A549 (cell line): ENCODE measurements at places on chromosomes 2 and 18.

- DNase-seq: no peak
Measured at GRCh38 chr2:74694281-74694680, 40.2 kb downstream of the SEMA4F start.

DNA sequence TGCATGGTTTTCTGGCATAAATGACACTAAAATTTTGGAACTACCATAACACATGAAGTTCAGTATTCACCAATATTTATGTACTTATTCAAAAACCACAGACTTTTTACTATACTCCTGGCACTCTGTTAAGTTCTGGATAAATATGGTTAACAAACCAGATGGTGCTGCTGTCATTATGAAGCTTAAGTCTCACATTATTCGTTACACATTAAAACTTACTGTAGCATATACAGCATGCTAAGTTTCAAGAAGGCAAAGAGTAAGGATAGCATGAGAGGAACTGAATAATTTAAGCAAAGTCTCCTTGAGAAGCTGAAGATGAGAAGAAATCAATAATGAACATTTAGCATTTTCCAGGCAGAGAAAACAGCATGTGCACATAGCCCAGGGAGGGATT lies 929.5 kb downstream of the NRXN1 start:
- DNase-seq: no peak

DNA sequence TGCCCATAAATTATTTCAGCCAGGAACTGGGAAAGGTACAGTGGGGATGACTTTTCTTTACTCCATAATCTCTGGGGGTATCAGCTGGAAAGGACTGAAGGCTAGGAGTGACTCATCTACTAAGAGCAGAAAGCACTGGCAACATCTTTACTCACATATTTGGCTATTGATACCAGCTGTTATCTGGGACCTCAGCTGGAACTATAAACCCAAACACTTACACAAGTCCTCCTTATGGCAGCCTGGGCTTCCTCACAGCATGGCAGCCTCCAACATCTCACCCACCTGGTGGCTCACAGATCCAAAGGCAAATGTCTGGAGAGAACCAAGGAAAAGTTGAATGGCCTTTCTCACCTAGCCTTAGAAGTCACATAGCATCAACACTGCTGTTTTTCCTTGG lies 379.0 kb upstream of the RND3 start:
- DNase-seq: no peak

- DNase-seq: no peak
Measured at GRCh38 chr18:2180586-2180985, 390.7 kb downstream of the METTL4 start.

DNA sequence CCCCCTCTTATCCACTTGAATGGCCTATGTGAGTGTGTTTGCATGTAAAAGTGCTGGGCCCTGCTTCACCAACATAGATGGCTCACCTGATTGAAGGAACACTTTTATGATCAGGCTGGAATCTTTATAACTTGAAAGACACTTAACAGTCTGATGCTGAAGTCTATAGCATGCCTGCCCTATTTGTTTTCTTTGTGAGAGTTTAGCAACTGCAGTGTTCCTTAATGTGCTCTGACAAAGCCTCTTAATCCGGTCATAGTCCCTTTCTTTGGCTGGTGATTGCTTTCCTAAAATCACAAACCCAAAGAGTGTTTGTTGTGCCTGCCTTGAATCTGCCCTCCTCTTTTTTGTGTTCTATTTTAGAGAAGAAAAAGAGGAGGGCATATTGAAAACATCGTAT lies 1382.8 kb upstream of the CELF4 start:
- DNase-seq: no peak

- no peak for DNase-seq
Measured at GRCh38 chr2:401019-401679, 113.3 kb upstream of the ALKAL2 start.

DNA sequence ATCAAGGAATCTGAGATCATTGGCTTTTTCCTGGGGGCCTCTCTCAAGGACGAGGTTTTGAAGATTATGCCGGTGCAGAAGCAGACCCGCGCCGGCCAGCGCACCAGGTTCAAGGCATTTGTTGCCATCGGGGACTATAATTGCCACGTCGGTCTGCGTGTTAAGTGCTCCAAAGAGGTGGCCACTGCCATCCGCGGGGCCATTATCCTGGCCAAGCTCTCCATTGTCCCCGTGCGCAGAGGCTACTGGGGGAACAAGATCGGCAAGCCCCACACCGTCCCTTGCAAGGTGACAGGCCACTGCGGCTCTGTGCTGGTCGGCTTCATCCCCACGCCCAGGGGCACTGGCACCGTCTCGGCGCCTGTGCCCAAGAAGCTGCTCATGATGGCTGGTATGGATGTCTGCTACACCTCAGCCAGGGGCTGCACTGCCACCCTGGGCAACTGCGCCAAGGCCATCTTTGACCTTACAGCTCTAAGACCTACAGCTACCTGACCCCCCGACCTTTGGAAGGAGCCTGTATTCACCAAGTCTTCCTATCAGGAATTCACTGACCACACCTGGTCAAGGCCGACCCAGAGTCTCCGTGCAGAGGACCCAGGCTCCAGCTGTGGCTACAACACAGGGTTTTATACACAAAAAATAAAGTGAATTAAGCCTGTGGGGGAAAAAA lies 141.8 kb downstream of the SOCS6 start:
- DNase-seq: no peak

GRCh38 chr2:72623481-72623880 lies 202.4 kb downstream of the EXOC6B start:
- DNase-seq: no peak

DNA sequence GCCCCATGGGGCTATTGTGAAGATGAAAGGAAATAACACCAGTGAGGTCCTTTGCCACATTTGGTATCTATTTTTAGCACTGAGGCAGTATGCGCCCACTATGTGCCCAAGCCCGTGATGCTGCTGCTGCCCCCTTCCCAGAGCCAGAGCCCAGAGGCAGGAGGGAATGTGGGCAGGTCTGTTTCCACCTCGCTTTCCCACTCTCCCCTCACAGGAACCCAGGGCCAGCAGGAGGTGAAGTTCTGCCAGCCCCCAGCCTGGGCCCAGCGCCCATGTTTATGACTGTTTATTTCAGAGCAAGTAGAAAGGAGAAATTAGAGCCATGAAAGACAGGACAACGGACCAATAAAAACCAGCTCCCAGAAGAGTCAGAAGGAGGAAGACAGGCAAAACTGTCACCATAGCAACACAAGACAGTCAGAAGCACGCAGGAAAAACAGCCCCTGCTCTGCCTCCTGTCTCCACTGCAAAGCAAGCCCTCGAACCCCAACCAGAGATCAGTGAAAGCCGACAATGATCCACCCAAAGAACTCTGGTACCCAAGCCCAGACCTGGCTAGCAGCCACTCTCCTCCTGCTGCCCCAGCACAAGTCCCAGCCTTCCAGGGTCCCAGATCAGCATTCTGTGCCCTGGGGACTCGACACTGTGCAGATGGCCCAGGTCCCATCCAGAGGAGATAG lies 1.4 kb downstream of the CYRIA start:
- DNase-seq: no peak

DNA sequence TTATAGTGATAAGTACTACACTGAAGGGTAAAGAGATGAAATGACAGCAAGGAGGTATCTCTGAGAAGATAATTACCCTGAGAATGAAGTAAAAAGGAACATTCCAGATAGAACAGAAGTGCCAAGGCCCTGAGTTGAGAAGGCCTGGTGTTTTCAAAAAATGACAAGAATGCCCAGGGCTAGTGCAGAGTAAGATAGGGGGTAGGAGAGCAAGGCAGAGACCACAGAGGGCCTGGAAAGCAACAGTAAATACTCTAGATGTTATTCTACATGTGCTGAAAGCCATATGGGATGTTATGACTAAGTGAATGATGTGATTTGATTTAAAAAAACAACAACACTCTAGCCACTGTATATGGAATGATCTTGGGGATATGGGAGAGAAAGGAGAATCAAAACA lies 52.3 kb downstream of the BAZ2B start:
- DNase-seq: no peak

DNA sequence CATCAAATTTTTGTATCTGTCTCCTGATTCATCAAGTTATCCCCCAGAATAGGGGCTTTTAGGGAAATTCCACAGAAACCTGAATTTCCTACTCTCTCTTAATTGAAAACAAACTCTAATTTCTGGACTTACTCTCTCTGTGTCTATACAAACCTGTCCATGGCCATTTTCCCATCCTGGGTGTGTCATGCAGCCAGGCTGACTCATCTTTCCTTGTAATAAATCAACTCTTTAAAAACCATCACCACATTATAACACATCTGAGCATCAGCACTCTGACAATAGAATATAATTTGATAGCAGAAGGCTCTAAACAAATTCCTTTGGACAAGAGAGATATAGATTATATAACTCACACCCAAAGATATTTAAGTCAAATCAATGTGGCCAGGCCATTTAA lies 610.2 kb downstream of the DCC start:
- DNase-seq: no peak

DNA sequence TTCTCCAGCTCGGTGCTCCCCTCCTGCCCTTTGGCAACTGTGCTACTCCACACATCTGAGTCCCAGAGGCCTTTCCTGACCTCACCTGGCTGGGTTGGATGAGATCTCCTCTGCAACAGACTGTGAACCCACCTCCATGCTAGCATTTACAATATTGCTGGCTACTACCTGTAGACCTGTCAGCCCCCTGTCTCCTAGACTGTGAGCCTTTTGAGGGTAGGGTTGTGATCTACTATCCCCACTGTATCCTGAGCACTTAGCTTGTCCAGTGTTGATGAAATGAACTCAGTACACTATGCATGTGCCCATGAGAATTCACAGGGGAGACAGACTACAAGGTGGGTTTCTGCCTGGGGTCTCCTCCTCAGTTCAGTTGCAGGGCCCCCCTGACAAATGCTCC lies 70.1 kb downstream of the C1QL2 start:
- no peak for DNase-seq

DNA sequence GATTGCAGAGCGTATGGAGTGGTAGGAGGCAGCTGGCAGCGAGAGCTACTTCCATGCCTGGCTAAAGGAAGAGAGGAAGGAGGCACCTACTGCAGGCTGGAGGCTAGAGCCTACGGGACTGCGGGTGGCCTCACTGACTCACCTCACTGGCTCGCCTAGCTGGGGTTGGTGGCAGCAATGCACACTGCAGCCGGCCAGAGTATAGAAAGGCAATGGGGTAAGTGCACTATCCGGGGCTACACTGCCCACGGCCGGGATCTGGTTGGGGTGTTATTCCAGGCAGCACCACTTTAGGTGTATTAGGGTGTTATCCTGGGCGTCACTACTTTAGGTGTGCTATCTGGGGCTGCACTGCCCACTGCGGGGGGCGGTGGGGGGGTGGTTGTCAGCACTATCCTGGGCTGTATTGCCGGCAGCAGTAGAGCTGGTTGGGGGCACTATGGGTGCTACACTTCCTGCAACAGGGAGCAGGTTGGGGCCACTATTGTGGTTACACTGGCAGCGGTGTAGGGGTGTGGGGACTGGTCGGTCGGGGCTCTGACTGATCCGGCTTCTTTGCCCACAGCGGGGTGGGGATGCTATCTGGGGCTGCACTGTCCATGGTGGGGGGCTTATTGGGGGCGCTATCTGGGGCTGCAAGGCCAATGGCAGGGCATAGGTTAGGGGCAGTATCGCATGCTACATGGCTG lies 33.3 kb upstream of the ANKRD62 start:
- no peak for DNase-seq
